Cerebellar nuclear complex (tissue), 1 donor: ENCODE measurements at places on chromosomes 7 and 10.

DNA sequence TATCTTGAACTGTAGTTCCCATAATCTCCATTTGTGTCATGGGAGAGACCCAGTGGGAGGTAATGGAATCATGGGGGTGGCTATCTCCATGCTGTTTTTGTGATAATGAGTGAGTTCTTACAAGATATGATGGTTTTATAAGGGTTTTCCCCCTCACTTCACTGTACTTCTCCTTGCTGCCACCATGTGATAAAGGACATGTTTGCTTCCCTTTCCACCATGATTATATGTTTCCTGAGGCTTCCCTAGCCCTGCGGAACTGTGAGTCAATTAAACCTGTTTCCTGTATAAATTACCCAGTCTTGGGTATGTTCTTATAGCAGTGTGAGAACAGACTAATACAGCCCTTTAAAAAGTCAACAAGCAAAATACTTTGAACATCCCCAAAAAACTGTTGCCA, 427.7 kb downstream of the HTR7 start:
- no peak for DNase-seq

GRCh38 chr10:103397191-103397825, 882 bp downstream of the PDCD11 start:
- DNase-seq: no peak

GRCh38 chr7:26492816-26493215, 201.2 kb downstream of the SNX10 start:
- DNase-seq: no peak

- no peak for DNase-seq
Measured at GRCh38 chr10:34801097-34801733, 13.9 kb downstream of the PARD3 start.

- no peak for DNase-seq
Measured at GRCh38 chr7:142516038-142516501, 233.2 kb upstream of the PRSS1 start.
